ENCODE measurements at places on chromosomes 12 and 14. TPM values are rescaled to one million over a fixed set of nuclear protein-coding genes. Genes with fewer than 3 reads are reported as not detected.
A peak's percentile ranks its signal among the peaks of the same experiment; 100 is the strongest.

Gene KRT6C
- not detected for total RNA-seq

Gene GDF11
- 0.33 TPM for total RNA-seq

Gene BHLHE41
- total RNA-seq = 4.6 TPM

DNA sequence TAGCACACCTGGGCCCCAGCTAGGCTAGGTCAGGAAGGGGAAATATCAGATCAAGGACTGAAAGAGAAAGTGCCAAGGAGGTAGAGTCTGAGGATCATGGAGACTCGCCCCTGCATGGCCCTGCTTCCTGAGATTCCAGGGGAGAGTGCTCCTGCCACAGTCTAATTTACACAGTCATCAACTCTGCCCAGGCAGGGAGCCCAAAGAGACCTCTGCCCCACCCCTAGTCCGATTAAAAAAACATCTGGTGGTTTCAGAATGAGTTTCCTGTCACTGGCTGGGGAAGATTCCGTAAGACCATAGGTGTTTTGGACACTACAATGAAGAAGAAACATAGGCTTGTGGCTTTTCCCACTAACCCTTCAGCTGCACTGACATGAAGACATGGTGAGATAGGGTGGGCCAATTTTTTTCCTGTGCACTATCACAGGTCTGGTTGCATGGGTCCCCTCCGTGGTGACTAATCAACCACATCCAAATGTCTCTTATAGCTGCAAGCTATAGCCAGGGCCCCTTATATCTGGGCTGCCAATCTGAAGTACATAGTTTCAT, 31.5 kb upstream of the GZMB start:
- H3K27ac ChIP-seq = no peak overlapping the region
- no peak overlapping the region for H3K4me3 ChIP-seq
- H3K36me3 ChIP-seq = no peaks in the 10 kb centered on the region
- no peaks in the 10 kb centered on the region for H3K27me3 ChIP-seq

DNA sequence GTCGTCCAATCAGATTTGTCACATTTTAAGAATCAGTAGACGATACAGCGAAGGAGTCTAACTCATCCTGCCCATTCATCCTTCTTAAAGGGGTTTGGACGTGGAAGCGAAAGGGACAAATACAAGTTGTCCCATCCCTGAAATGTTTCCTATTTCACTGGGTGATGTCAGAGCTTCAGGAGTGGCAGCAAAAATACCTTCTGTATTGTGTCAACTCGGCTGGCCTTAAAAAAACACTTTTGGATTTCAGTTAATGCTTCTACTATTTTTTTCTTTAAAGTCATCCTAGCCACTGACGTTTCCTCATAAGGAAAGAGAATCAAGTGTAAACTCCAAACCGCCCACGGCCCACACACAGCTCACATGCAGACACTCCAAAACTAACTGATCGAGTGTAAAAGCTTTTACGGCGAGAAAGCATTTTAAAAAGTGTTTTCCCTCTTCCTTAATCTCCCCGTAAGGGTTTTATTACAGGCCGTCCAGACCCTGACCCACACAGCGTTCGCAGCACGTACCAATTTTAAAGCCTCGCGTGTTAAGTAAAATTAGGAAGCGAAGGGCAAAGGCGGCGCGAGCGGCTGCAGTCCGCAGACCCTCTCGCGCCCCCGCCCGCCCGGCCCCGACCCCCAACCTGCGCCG, 593 bp downstream of the CFL2 start:
- H3K36me3 ChIP-seq = peaks cover 7% of the 10 kb centered on the region
- H3K27me3 ChIP-seq = no peaks in the 10 kb centered on the region
- H3K4me1 ChIP-seq = peaks cover 30% of the 10 kb centered on the region
- peak overlapping the region; percentile 77 for H3K4me3 ChIP-seq
- DNase-seq = peak; percentile 33
- peak overlapping the region; percentile 87 for H3K27ac ChIP-seq
